ENCODE measurements at places on chromosomes 11 and 22.
A peak's percentile ranks its signal among the peaks of the same experiment; 100 is the strongest.

GRCh38 chr11:44992181-44992582, 41.5 kb upstream of the TP53I11 start:
- DNase-seq: no peak

DNA sequence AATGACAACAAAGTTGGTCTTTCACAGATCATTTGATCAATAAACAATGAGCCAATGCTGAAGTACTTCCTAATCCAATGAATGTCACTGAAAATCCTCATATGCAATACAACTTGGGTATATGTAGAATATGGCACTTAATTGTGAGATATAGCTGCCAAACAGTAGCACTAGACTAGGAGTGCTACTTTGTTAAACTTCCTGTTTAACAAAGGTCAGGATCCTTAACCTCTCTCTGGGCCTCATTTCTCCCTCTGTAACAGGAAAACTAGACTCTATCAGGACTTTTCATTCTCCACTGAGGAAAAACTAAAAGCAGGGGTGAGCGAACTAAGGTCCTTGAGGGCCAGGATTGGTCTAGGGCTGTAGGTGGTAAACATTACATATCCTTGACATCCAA, 56.1 kb downstream of the PITPNB start:
- no peak for DNase-seq

DNA sequence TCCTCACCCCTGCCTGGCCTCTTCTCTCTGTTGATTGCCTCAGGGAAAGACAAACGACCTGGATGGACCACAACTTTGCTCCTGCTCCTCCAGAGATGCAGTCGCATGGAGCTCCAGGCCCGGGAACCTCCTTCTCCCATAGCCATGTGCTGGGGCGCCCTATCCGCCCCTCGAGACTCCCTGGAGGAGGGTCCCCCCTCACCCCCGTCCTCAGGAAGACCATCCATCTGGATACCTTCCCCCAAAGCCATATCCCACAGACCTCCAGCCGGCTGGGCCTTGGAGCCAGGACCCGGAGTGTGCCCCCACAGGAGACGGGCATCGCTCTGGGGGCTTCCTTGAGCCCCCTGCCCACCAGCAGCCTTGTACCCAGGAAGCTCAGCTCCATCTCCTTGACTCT, 2.2 kb downstream of the SEPTIN3 start:
- no peak for DNase-seq

GRCh38 chr11:36443661-36444060, 66.4 kb downstream of the TRAF6 start:
- DNase-seq: no peak

GRCh38 chr22:29313126-29313575, 2.3 kb downstream of the RASL10A start:
- DNase-seq: peak; percentile 59

Measured in GM06990 (cell line).